Mesenchymal stem cell (in vitro differentiated cells and primary cell): ENCODE measurements at places on chromosomes 11 and 22.

- DNase-seq: no peak
These were observed 34.3 kb downstream of the TREH start for GRCh38 chr11:118645066-118645715.

GRCh38 chr22:38783095-38783615 is 10.8 kb downstream of the DNAL4 start:
- DNase-seq: no peak

GRCh38 chr11:64898076-64898445 is 18.9 kb downstream of the ATG2A start:
- no peak for DNase-seq

GRCh38 chr11:123582992-123583504 is 71.4 kb downstream of the SCN3B start:
- no peak for DNase-seq

DNA sequence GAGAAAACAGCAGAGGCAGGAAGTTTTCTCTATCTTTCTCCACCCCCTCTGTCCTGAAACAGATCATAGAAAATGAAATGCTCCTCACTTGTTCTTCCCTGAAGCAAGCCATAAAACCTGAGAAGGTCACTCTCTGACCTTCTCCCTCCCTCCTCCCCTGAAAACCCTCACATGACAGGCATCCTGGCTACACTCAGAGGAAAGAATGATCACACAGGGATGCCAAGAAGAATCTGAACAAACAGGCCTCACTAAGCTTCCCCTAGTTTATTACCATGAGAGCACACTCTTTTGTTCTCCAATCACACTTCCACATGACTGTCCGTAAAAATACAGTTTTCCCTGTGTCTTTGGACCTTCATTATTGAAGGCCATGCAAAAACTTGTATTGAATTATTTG is 300.1 kb downstream of the BUD13 start:
- no peak for DNase-seq

DNA sequence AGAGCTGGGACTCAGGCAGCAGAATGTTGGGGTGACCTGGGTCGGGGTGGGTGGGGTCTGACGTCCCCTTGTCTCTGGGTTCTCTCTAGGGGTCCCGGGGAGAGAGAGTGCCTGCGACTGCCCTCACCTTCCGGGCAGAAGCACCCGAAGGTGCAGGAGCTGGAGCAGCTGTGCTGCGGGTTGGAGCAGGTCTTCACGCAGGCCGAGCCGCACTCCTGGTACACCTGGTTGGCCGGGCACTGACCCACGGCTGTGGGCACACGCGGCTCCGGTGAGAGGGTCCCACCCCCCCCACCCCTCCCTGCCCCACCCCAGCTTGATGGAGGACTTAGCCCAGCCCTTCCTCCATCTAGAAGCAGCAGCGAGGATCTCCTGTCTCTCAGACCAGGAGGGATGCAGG is 6.4 kb downstream of the MUC6 start:
- DNase-seq: no peak

GRCh38 chr11:27052668-27053067 is 12.1 kb downstream of the BBOX1 start:
- DNase-seq: no peak

DNA sequence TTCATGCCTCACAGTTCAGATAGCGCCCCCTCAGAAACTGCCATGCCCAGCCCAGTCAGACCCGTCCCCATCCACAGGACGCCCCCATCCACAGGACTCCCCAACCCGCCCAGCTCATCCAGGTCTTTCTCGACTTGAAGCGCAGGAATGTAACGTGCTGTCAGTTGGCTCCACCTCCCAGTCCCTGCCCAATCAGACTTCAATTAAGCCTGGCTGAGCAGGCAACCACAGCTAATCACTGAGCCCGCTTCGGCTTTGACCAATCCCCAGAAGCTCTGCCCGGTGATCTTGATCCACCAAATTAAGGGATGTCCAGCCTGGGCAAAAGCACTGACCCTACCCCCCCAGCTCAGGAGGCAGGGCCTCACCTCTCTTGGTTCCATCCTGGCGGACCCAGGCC is 10.5 kb upstream of the MFNG start:
- peak; percentile 25 for DNase-seq

DNA sequence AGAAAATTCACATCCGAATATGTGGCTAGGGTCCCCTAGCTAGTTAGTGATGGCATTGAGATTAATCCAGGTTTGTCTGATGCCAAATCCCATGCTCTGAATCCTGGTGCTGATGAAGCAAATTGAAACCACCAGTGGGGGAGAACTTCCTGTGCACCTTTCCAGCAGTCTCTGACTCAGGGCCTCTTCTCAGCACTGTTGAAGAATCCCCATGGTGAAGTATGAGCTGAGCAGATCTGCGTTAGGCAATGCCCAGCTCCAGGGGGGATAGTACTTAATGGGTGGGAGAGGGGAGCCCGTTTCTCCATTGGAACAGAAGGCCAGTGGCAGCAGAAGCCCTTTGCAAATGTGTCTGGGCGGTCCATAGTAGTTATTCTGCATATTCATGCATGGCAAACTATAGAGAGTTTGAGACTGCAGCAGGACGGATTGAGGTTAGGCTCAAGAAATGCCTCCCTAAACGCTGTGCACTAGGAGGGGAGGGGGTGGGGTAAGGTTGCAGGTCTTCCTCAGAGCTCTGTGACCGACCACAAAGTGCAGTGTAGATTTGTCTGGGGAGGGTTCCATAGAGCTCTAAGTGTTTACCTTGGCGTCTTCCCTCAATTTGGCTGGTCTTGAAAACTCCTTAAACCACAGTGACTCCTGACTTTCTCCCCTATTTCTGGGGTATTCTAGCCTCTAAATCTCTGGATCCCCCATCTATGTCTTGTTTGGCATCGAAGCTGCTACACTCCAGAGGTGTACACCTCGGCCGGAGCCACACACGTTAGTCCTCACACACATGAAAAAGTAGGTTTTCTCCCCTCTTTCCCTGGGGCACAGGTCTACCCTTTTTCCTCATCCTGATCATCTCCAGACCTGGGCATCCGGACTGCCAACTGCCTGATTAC is 4.8 kb downstream of the POU2F3 start:
- no peak for DNase-seq

GRCh38 chr11:132590986-132591385 is 941.3 kb downstream of the OPCML start:
- DNase-seq: no peak

DNA sequence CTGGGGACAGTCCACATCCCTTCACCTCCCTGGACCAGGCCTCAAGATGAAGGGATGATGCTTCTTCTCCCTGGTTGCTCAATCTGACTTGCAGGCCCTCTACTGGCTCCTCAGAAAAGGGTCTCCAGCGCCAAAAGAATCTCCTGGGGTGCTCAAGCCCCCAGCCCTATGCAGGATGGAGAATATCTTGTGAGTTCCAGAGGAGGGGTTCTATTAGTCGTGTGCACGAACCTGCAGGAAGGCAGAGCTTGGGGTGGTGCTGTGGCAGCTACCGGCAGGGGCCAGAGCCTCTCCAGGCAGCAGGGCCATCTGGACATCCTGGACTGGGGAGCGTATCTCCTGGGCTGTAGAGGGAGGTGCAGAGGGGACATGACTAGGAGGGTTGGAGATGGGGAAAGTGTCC is 1339.5 kb downstream of the BRD1 start:
- no peak for DNase-seq

DNA sequence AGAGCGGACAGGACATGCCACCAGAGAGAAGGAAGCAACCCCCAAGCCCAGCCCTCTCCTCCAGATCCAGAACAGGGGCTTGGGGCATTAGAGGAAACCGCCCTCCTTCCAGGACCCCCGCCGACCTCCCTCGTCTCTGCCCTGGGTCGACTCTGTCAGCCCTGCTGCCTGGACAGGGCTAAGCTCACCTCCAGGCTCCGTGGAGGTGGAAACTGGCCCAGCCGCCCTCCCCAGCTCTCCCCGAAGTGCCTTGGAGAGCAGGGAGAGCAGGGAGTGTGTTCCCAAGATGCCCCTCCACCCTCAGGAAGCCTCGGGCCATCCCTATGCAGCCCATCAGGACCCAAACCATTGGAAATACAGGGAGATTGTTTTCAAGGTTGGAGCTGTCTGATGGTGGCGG is 26.8 kb downstream of the ANO1 start:
- DNase-seq: no peak

GRCh38 chr11:17379383-17380180 is 8.9 kb downstream of the KCNJ11 start:
- DNase-seq: no peak

- no peak for DNase-seq
These were observed 198.2 kb downstream of the TENM4 start for GRCh38 chr11:79242616-79243015.

DNA sequence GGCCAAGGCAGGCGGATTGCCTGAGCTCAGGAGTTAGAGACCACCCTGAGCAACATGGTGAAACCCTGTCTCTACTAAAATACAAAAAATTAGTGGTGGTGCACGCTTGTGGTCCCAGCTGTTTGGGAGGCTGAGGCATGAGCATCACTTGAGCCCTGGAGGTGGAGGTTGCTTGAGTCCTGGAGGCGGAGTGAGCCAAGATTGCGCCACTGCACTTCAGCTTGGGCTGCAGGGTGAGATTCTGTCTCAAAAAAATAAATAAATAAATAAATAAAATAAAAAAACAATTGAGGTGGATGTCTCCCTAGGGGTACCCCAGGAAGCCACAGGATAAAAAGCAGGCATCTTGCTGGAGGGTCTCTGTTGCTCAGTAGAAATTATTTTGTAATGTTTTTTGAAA is 14.1 kb downstream of the PTPRJ start:
- no peak for DNase-seq

- DNase-seq: peak; percentile 50
These were observed 80.8 kb downstream of the TNRC6B start for GRCh38 chr22:40258501-40258915.

GRCh38 chr11:4087551-4087950 is 7.0 kb upstream of the RRM1 start:
- DNase-seq: peak; percentile 11

GRCh38 chr11:27020751-27021150 is 19.9 kb upstream of the BBOX1 start:
- DNase-seq: no peak

GRCh38 chr22:20259327-20259688 is 8.8 kb downstream of the RTN4R start:
- no peak for DNase-seq

GRCh38 chr11:130096823-130097222 is 27.1 kb downstream of the APLP2 start:
- DNase-seq: no peak

- no peak for DNase-seq
These were observed 548.3 kb downstream of the MIAT start for GRCh38 chr22:27205492-27206373.

DNA sequence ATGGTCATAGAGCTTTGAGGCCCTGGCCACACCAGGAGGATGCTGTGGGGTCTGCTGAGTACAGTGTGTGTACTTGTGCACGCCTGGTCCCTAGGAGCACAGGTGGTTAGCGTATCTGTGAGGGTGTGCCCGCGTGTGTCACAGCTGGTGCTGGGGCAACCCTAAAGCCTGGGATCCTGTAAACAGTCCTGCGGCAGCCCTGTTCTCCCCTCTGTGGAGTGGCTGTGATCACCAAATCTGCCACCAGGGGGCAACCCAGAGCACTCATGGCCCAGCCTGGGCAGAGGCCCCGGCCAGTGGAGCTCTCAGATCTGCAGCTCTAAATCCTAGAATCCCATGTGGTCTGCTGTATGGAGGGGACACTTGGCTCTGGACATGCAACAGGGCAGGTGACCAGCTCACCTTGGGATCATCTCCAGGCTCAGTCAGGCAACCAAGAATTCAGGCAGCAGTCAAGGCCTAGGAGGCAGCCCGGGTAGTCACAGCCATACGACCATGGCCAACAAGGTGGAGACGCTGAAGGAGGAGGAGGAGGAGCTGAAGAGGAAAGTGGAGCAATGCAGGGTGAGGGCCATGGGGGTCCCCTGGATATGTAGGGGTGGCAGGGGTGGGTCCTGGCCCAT is 3.9 kb downstream of the SH3BP1 start:
- DNase-seq: peak; percentile 71

- peak; percentile 72 for DNase-seq
These were observed 2.9 kb upstream of the TUBGCP6 start for GRCh38 chr22:50247748-50248147.

GRCh38 chr22:44711241-44711560 is 9.2 kb downstream of the PRR5 start:
- no peak for DNase-seq

- DNase-seq: no peak
These were observed 83.0 kb downstream of the TRAF6 start for GRCh38 chr11:36427079-36427478.

- DNase-seq: no peak
These were observed 79.8 kb upstream of the SC5D start for GRCh38 chr11:121212536-121213361.

- no peak for DNase-seq
These were observed 58.5 kb downstream of the CCDC34 start for GRCh38 chr11:27304514-27304913.

DNA sequence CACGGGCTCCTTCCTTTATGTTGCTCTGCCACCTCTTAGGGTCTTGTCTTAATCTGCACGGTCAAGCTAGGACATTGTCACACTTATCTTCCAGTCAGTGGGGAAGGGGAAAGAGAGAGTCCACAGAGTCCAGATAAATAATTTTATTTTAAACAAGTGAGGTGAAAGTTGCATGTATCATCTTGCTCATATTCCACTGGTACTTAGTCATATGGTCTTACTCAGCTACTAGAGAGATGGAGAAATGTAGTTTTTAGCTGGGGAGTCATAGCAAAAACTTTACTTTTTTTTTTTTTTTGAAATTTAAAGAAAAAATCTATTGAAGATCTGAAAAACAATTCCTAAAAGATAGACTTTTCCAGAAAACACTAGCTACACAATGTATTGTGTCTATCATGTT is 29.0 kb downstream of the PDE3B start:
- DNase-seq: peak; percentile 26

DNA sequence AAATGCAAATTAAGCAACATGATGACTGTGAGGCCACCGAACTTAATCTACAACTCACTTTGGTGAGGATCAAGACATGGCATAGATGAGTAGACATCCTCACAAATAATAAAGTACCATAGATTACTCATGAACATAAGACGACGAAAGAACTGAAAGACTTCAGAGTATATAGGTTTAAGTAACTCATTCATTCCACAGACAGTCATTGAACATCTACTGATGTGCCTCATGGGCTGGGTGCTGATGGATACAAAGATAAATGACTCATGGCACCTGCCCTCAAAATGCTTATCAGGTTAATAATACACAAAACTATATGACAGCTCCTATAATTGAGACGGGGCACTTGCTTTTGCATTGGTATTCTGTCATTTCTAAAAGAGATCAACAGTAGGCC is 63.3 kb downstream of the ZC3H12C start:
- DNase-seq: no peak

GRCh38 chr22:47564651-47565434 is 802.4 kb downstream of the TBC1D22A start:
- DNase-seq: no peak

GRCh38 chr22:49464037-49464436 is 363.6 kb downstream of the BRD1 start:
- no peak for DNase-seq

- no peak for DNase-seq
These were observed 122.6 kb downstream of the CCDC81 start for GRCh38 chr11:86497310-86497709.

GRCh38 chr11:128045094-128045725 is 542.1 kb downstream of the ETS1 start:
- no peak for DNase-seq
